ENCODE measurements at places on chromosomes 5 and 9.

- DNase-seq = no peak
These were observed 1028.5 kb downstream of the NR2F1-AS1 start for GRCh38 chr5:92552206-92553160.

DNA sequence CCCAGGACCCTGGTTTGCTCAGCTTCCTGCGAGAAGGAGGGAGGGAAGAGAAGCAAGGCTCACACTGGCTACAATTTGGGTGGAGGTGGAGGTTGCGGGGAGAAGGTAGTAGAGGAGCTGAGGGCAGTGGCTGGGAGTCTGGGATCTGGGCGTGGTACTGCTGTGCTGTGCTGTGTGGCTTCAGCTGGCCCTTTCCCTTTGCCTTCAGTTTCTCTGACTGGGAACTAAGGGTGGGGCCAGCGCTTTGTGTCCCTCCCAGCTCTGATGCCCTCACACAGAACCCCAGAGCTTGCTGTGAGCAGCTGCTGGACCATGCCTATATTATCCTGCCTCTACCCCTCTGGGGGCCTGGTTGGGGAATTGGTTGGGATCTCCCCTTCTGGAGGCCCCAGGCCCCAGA, 60.9 kb downstream of the RGS3 start:
- DNase-seq = no peak

DNA sequence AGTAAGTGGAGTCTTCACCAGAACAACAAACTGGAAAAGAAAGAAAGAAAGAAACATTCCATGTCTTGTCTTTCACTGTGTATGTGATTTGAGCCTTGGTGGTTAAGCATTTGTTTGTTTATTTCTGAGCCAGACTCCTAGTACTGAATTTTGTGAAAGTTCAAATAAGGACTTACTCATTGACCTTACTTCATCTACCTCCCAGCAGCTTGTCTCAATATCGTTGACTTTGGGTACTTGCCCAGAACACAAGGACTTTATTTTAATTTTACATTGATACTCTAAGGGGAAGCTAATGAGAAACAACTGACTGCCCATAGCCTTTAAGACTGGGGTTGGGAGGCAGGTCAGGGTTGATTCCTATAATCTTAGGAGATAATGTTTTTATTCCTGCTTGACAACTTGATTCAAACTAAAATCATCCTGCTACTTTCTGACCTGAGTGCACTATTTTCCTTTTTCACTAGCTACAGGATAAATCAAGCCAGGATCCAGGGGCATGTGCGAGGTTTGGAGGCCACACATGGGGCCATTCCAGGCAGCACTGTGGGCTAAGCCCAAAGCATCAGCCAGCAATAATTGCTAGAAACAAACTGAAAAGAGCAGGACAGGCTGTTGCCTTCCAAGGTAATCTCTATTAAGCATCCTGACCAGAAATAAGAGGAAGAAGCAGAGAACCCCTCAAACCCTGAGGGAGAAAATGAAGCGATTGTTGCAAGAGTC, 138.9 kb upstream of the RUSC2 start:
- DNase-seq = no peak

- no peak for DNase-seq
These were observed 337.5 kb upstream of the ZNF608 start for GRCh38 chr5:125083981-125084380.

DNA sequence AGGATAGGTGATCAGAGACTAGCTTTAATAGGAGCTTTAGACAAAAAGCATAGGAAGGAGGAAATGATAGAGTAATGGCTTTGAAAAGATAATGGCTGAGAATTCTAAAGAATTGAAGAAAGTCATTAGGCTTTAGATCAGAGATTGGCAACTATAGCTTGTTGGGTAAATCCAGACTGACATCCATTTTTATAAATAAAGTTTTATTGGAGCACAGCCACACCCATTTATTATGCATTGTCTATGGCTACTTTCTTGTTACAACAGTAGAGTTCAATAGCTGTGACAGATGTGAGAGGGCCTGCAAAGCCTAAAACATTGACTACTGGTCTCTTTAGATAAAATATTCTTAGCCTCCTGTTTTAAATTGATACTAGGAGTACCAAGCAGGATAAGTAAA, 40.7 kb upstream of the FYB1 start:
- DNase-seq = no peak

- DNase-seq = no peak
These were observed 820.5 kb downstream of the PTPRD start for GRCh38 chr9:9792144-9792857.

DNA sequence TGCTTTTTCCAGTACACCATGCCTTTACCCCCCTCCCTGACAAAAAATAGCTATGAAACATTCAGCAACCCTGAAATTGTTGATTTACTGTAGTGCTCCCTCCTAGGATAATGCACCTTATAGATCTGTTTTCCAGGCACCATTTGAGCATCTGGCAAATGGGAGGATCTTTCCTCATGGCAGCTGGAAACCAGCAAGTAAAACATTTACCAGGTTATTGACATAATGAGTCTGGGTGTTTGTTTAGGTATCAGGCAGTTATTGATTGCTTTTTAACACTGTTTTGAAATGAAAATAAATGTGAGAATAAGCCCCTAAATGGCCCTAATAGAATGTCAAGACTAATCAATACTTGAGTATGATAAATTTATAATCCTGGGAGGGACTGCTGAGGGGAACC, 57.3 kb upstream of the KLF4 start:
- DNase-seq = no peak

DNA sequence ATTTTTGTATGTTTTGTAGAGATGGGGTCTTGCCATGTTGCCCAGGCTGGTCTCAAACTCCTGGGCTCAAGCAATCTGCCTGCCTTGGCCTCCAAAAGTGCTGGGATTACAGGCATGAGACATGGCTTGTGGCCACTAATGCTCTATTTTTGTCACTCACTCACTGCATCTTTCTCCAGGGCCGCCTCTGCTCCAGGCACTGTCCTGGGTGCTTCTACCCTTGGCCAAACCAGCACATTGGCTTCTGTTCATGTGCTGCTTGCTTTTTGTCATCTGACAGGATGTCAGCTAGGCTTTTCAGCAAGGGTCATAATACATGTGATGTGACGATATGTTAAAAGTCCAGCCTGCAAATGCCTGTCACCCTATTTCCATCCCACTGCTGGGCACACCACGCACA, 3.2 kb downstream of the ODF2 start:
- no peak for DNase-seq

DNA sequence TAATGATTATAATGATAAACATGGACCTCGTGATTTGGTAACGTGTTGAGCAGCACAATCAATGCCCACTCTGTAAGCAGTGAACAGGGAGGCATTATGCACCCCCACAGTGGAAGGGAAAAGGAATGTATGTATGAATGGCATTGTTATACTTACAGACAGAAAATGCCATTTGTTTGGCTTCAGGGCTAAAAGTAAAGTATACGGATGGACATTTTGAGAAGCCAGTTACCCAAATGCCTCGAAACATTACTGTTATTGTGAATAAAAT, 260.2 kb upstream of the PPP1R2B start:
- DNase-seq = no peak

- DNase-seq = no peak
These were observed 225.0 kb downstream of the MLLT3 start for GRCh38 chr9:20397348-20397747.

DNA sequence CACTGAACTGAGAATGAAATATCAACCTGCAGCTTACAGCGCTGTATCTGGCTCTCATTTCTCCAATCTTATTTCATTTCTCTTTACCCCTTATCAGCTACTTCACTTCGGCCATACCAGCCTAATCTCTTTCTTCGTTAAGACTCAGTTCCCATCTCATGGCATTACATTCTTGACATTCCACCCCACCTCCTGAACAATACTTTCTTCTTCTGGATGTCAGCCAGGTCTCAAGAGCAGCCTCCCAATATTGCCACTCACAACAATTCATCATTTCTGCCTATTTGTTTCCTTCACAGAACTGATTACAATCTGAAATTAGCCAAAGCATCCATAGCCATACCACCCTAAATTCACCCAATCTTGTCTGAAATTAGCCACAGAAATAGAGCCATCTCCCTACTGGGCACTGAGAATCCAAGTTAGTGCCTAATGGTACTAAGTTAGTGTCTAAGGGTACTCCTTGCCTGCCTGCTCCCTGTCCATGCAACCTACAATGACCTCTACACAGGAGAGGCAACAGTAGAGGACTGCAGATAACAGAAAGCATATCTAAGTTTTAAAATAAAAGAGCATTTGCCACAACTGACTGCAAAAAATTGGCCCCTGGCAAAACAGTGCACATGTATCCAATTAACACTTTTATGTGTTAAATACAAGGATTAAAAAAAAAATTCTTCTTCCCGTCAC, 35.2 kb downstream of the SETX start:
- no peak for DNase-seq

DNA sequence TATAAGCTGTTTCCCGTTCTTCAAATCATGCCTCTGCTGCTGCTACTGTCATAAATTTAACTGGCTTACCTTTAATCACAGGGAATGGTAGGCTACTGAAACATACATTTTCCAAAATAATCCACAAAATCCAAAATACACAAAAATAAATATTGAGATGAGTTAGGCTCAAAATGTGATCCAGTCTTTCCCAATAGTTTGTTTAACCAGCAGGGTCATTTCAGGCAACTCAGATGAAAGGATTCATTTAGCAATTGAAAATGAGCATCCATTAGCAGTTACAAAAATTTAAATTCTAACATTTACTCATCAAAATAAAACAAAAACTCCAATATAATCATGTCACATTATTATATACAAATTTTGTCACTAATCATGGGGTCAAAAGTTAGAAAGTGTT, 1015.6 kb upstream of the DMAC1 start:
- no peak for DNase-seq
